Non-pigmented ciliary epithelial cell (primary cell): ENCODE measurements at places on chromosomes 1 and 21.

- no peak for DNase-seq
Measured at GRCh38 chr1:227789084-227790033, 26.1 kb upstream of the PRSS38 start.

DNA sequence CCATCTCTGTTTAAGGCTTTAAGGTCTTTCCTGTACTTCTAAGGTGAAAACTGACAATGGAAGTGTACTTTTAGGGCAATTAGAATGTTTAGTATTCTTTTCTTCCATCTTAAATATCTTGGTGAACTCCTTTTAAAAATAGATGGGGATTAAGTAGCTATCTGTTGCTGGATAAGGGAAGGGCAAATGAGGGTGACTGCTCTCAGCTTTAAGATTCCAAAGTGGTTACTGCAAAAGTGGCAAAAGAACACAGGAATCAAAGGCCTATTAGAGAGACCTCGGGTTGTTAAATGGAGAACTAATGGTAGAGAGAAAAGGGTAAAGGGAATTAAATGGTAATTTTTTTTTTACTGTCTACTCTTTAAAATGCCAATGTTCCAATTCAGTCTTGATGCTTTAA lies 774.1 kb upstream of the B3GALT2 start:
- DNase-seq, result no peak

- no peak for DNase-seq
Measured at GRCh38 chr1:70005386-70006034, 199.9 kb downstream of the LRRC40 start.

GRCh38 chr1:169802888-169803287 lies 8.2 kb upstream of the METTL18 start:
- DNase-seq, result no peak

GRCh38 chr21:26587736-26588201 lies 14.7 kb upstream of the CYYR1 start:
- peak; percentile 54 for DNase-seq

DNA sequence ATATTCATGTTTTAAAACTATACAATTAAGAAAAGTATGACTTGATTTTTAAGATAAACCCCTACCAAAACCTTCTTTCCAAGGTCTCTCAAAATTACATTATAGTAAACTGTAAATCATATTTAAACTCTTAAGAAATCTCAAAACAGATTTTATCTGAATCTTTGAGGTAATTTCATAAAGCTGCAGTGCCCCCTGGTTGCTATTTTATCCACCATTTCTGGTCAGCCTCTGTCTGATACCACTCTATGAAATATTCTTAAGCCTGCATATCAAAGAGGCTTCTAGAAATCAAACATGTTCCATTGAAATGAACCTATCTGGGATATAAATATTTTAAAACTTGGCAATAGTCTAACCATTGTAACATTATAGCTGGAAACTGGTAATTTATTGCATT lies 317.3 kb downstream of the COL11A1 start:
- no peak for DNase-seq

- no peak for DNase-seq
Measured at GRCh38 chr1:43563876-43564539, 33.3 kb downstream of the PTPRF start.

DNA sequence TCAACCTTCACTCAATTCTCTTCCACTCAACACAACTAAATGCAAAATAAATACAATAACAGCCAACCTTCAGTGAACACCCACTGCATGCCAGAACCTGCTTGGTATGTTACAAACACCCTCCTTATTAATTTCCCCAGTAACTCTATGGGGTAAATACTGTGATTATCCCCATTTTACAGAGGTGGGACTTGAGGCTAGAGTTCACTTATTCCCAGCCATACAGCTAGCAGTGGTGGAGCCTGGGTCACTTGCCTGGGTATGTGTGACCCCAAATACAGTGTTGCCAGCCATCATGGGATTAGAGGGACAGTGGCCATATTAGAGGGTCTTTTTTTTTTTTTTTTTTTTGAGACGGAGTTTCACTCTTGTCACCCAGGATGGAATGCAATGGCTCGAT lies 1.6 kb downstream of the CPLANE2 start:
- no peak for DNase-seq

GRCh38 chr1:152537496-152537895 lies 23.2 kb downstream of the CRCT1 start:
- no peak for DNase-seq

- DNase-seq, result peak; percentile 24
Measured at GRCh38 chr1:166947398-166948043, 27.8 kb downstream of the ILDR2 start.

DNA sequence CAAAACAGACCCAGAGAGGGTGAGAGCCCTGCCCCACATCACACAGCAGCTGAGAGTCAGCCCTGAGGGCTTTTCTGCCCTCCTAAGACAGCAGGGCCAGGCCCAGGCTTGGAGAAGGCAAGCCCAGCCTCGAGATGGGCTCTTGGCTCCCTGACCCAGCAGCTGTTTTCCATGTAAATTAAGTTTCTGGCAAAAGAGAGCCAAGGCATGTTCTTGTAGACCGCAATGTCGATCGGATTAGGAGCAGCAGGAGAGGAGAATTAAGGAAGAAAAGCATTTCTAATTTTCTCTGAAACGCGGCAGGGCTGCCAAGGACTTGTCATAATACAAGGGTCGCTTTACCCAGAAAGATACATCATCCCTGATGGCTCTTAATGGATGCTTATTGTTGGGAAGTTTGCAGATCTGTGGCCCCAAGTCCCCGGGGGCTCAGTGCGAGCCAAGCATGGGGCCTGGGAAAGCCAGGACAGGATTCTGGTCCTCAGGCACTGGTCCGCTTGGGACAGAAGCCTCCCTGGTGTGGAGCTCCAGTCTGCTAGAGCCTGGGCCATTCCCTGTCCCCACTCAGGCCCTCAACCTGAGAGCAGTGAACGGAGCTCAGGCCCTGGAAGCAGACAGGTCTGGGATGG lies 62.8 kb downstream of the DMRTB1 start:
- DNase-seq, result no peak

- no peak for DNase-seq
Measured at GRCh38 chr1:174743654-174744561, 255.8 kb upstream of the CACYBP start.

GRCh38 chr1:24955161-24955560 lies 25.1 kb upstream of the RUNX3 start:
- peak; percentile 32 for DNase-seq

DNA sequence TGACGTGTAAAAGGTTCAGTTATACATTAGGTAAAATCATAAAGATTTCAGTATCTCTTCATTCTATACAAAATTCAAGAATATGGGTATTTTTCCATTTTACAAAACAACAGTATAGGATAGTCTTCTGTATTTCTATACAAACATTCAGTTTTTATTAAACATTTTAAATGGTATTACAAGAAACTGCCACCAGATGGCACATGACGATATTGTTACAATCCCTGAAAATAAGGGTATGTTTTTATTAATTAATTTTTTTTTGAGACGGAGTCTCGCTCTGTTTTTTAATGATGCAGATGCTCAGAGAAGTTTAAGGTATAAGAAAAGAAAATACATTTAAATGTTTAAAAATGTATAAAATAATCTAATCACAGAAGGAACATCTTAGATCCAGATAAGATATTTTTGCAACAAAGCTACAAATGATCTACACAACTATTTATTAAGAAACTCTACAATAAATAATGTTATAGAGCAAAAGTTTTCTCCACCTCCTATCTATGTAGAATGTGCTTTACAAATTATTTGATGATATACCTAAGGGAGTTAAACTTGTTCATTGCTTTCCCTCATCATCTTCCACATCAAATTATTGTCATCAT lies 23.5 kb upstream of the RSBN1 start:
- no peak for DNase-seq

DNA sequence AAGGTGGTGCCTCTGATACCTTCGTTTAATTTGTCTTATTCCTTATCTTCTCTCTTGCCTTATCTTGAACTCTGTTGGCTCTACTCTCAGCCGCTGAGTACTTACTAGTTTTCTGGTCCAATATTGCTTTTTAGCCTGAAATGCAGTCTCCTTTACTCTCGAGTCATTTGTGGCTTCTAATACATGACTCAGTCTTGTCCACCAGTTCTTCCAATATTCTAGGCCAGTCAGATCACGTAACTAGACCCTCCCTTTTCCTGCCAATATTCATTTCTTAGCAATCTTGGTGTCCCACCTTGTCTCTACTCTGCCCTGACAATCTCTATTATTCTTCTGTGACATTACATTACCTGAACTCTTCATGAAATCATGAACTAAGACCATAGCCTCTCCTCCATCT lies 555.8 kb downstream of the DPYD start:
- DNase-seq, result no peak

DNA sequence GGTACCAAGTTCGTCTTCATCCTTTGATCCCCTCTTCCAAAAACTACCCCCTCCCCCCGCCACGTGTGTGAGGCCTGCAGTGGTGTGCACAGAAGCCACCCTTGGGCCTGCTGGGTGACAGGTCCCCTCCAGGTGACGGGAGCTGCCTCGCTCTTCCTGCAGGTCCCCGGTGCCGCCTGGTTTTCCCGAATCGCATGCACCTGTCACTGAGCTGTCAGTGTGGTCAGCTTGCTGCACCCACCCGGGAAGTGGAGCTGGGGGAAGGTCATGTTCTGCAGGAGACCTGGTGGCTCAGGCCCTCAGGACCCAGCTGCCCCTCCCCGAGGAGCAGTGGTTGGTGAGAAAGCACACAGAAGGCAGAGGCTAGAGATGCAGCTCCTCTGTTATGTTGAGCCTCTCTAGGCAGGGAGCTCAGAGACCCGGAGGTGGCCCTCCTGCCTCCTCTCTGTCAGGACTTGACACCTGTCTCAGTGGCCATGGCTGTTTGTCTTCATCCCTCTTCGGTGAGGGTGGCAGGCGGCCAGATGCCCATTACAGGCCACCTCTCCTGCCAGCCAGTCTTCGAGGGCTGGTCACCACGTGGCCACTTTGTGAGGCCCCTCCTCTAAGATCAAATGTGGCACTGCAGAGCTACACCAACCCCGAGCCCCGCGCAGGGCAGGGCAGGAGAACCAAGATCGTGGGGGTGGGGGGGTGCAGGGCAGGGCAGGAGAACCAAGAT lies 60.9 kb downstream of the SKI start:
- no peak for DNase-seq

GRCh38 chr1:181620183-181620582 lies 136.9 kb downstream of the CACNA1E start:
- DNase-seq, result no peak

DNA sequence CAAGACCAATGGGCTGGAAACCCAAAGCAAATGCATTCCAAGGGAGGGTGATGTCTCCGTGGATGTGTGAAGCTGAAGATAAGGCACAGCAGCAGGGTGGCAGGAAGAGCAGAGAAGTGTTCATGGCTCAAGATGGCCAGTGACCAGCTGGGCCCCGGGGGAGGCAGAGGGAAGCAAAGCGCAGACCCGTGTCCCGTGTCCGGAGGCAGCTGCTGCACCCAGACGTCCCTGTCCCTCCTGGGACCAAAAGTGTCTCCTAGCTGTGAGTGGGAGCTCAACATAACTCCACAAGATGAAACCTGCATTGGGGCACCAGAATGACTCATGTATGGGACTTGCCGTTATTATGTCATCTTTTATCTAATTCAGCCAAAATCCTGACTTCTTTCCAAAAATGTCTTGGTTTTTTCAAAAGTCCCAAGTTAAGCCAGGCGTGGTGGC lies 118.2 kb downstream of the RIPK4 start:
- no peak for DNase-seq

DNA sequence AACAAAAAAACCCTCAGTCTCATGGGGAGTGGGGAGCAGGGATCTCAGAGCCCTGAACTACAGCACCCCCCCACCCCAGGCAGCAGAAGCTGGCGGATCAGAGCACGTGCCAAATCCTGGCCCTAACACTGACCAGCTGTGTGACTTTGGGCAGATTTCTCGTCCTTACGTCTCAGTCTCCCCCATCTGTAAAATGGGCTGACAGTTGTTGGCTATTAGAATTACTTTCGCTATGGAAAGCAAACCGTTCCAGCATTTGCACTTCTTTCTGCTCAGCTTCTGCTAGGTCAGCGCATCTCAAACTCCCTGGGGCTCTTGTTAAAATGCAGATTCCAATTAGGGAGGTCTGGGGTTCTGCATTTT lies 15.5 kb downstream of the TNFRSF8 start:
- DNase-seq, result no peak

GRCh38 chr1:175600721-175601440 lies 142.5 kb downstream of the TNR start:
- no peak for DNase-seq

DNA sequence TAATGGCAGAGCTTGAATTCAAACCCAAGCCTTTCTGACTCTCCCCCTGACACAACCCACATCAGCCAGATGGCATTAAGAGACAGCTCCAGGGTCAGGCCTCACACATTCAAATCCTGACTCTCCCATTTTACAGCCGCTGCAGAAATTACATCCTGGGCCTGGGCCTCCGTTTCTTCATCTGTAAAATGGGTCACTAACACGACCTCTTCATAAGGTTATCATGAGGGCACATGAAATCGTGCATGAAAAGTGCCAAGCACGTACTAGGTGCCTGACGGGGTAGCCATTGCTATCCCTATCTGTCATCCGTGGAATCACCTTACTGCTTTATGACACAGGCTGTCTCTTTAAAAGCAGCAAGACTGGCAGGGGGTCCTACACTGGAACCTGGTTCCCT lies 19.8 kb upstream of the CASZ1 start:
- DNase-seq, result no peak

DNA sequence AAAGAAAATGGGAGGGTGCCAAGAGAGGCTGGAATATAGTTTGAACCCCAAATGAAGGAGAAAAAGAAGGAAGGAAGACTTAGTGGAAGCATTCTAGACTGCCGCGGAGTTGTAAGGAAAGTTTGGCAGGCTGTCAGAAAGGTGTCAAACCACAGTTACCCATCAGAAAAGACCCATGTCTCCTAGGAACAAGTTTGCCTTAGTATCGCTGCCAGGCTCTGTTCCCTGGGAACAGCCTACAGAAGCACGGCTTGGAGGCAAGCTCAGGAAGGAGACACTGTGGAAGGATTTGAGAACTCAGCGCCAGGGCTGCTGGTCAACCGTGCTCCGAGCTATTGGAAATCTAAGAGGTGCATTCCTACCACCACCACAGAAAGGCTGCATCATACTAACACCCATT lies 197.4 kb downstream of the RRAGC start:
- no peak for DNase-seq

- no peak for DNase-seq
Measured at GRCh38 chr1:55990007-55990406, 589.4 kb downstream of the PLPP3 start.

GRCh38 chr1:85074365-85074964 lies 26.2 kb upstream of the MCOLN3 start:
- DNase-seq, result no peak

DNA sequence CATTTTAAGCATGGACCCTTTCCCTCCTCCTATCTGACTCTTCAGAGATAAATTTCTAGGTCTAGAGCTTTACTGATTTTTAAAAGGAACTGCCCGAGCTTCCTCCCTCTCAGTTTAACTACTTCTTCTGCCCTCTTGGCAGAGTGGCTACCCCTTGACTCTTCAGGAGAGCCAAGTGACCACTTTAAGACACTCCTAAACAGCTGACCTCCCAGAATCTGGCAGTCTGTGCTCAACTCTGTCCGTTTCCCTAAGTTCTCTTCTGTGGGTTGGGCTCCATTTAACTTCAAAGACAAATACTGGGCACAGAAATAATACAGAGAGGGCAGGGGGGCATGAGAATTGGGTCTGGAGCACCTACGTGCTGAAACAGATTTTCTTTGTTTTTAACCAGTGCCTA lies 196.3 kb upstream of the FOXD3 start:
- DNase-seq, result no peak

GRCh38 chr21:15686506-15686905 lies 43.3 kb upstream of the USP25 start:
- no peak for DNase-seq
